ENCODE measurements at places on chromosomes 7 and 10.
A peak's percentile ranks its signal among the peaks of the same experiment; 100 is the strongest.

DNA sequence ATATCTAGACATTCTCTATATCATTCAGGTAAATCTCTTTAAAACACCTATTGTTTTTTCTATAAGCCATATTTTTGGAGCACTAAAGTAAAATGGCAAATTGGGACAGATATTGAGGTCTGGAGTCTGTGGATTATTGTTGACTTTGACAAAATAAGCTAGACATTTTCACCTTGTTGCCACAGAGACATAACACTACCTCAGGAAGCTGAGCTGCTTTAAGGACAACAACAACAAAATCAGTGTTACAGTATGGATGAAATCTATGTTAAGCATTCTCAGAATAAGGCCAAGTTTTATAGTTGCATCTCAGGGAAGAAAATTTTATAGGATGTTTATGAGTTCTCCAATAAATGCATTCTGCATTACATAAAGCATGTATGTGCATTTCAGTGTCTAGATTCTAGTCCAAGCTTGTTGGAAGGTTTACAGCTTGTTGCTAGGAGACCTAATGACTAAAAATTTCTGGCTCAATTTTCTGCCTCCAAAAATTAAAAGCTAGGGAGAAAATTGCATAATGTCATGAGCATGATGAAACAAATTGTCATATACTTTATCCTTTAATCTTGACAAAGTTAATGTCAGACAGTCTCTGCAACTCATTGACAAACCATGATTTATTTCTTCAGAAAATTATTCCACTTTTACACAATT is 18.3 kb downstream of the LIPM start:
- DNase-seq, result no peak

DNA sequence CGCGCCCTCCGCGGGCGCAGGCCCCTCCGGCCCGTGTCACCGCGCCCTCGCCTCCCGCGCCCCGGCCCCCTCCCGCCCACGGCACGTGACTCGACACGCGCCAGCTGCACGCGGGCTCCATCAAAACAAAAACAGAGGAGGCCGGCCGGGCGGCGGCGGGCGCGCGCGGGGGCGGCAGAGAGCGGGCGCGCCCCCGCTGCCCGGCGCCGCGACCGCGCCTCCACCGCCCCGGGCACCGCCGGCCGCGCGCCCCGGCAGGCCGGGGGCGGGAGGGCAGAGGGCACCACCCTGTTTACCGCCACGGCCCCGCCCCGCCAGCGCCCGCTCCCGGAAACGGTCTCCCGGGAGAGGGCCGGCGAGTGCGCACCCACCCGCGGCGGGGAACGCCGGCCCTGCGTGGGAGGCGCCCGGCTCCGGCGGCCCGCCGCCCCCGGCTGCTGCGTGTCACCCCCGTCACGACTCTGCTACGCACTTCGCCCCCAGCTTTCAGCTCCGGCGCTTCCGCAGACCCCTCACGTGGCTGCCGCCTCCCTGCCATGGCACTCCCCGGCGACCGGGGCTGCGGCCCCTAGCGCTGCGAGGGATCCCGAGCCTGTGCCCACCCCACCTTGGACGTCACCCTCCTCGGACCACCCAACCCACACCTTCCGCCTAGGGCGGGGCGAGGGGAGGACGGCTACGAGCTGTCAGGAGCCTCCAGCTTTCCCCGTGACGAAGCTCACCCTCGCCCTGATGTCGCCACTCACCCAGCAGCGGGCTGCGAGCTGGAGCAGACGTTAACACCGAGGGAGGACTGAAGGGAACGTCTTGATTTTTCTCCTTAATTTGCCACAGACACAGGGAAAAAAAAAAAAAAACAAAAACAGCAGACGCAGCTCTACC is 221.6 kb upstream of the MKLN1 start:
- peak; percentile 89 for DNase-seq

DNA sequence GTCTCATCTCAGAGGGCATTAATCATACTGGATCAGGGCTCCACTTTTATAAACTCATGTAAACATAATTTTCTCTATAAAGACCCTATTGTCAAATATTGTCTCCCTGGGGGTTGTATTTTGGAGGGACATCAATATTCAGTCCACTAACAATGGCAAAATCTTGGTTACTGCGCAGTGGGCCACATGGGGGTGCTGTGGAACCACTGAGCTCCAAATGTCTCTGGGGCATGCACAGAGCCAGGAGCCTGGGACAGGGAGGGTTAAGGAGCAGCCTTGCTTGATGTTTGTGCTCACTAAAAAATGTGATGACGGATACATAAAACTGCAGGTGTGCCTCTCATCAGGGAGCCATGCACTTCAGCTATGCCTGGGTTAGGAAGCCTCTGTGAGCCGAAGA is 62.1 kb upstream of the PRSS58 start:
- DNase-seq, result no peak

DNA sequence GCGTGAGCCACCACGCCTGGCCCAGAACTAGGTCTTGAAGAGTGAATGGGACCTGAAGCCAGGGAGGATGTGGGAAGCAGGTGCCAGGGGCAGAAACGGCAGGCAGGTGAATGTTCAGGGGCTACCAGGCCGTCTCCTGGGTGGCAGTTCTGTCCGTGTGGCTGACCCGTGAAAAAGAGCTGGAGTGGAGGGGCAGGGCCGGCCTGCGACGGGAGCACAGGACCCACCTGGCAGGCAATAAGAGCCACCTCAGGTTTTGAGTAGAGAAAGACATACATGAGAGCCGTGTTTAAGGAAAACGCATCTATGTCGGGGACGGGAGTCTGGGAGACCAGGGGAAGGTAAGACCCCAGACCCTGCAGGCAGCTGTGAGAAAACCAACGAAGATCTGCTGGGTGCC is 70.7 kb upstream of the ATP6V0A4 start:
- DNase-seq, result no peak

GRCh38 chr7:95691464-95691863 is 80.9 kb upstream of the DYNC1I1 start:
- DNase-seq, result no peak

- DNase-seq, result no peak
Measured at GRCh38 chr10:95464280-95464679, 96.9 kb downstream of the SORBS1 start.

All from AG08396 (cell line).